ENCODE measurements at places on chromosomes 1 and 21. TPM values are rescaled to one million over a fixed set of nuclear protein-coding genes. Genes with fewer than 3 reads are reported as not detected.

Gene HAO2
- total RNA-seq, result not detected

Gene DNAI4
- 9.6 TPM for total RNA-seq

Gene SAMD11
- 73.8 TPM for total RNA-seq

Gene METTL13
- 21.4 TPM for total RNA-seq

- DNase-seq, result no peak
- H3K27me3 ChIP-seq, result no peaks in the 10 kb centered on the region
- peak overlapping the region; percentile 79 for H3K27ac ChIP-seq
- no peak overlapping the region for H3K4me3 ChIP-seq
- H3K36me3 ChIP-seq, result peaks cover 1% of the 10 kb centered on the region
Observed at GRCh38 chr1:63931468-63931867, 157.7 kb downstream of the ROR1 start.

DNA sequence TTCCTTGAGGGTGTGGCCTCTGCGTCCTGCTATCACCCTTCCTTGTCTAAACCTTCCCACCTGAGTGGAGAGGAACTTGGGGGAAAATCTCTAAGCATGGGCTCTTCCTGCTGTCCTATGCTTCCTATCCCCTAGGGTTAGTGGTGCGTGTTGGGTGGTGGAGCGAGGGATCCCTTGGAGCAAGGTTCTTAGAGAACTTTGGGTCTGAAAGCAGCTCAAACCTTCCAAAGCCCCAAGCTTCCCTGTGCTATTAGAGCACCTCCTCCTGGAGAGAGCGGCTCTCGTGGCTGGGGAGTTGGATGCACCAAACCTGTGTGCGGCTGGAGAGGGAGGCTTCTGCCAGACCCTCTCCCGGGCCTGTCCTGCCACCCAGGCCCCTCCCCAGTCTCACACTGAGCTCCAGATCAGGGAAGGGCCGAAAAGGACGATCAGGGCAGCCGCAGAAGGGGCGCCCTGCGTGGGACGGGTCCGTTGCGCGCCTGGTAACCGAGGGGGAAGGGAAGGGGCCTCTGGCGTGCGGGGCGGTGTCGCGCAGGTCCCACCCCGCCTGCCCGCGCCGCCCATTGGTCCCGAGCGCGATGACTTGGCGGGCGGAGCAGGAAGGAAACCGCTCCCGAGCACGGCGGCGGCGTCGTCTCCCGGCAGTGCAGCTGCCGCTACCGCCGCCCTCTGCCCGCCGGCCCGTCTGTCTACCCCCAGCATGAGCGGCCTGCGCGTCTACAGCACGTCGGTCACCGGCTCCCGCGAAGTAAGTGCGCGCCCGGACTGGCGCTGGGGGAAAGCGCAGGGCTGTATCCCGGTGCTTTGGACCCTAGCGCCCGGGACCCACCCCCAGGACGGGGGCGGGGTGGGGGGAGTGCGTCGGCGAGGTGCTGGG lies at the start of gene SH3BGRL3:
Gene SH3BGRL3 (plus strand): TSS at position 631 of the 877 bp plus-strand sequence. CDS start 70 bp downstream, at position 701.
- no peak for DNase-seq
- peak within 1 kb of the TSS; percentile 85 for H3K4me3 ChIP-seq
- H3K36me3 ChIP-seq, result peaks cover 7% of the 10 kb centered on the region
- H3K4me1 ChIP-seq, result peaks cover 90% of the 10 kb centered on the region
- H3K27ac ChIP-seq, result peak within 1 kb of the TSS; percentile 99

DNA sequence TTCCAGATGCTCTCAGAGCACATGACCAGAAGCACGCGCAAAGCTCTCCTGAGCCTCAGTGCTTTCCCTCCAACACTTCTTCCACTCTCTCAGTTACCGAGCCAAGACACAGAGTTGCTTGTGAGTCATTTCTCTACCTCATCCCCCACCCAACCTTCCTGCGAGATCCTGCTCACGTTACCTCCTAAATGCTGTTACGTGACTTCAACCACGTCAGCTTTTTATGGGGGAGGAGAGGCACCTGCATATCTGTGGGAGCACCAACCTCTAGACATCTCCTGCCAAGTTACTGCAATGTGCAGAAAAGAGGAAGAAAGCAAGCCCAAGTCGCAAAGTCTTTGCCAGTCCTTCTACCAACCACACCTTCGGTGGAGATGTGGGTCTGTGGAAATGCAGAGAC lies 27.2 kb upstream of the ERG start:
- no peak overlapping the region for H3K27ac ChIP-seq
- H3K27me3 ChIP-seq, result no peaks in the 10 kb centered on the region
- no peak for DNase-seq
- H3K36me3 ChIP-seq, result peaks cover 6% of the 10 kb centered on the region
- no peak overlapping the region for H3K4me3 ChIP-seq

DNA sequence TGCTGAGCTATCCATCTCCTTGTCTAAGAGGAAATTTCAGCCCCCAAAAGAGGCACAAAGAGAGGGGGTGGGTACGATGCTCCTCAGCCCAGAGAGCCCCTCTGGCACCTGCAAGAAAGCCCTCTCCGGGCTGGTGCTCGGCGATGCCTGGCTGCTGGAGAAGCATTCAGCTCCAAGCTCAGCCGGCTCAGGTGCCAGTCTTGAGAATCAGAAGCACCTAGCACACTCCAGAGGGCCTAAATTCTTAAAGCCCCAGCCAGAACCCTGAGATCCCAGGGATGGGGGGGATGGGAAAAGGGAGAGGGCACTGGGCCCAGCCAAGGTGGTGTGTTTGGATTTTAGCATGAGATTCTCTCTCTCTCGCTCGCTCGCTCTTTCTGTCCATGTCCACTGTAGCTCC lies 2.9 kb downstream of the GRIK3 start:
- no peak overlapping the region for H3K27ac ChIP-seq
- no peaks in the 10 kb centered on the region for H3K4me1 ChIP-seq
- H3K4me3 ChIP-seq, result no peak overlapping the region

DNA sequence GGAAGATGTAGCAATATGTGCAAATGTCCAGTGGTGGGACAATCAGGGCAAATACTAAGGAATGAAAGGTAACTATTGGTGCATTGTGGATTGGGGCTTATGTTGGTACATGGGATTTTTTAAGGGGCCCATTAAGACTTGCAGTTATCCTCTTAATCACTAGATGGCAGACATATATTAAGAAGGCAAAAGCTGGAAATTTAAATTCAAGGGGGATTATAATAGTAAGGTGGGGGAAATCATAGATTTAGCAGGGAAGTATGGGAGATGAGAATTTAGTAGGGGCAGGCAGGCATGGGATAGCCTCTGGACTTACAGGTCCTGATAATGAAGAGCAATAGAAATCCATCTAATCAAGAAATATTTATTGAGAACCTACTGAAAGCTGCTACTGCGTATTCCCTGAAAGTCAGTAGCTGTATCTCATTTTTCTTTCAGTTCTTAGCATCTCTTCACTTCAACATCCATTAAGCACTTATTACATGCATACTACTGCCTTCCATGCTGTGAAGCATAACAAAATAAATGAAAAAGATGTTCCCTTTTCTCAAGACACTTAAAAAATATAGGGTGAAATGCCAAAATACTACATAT lies 251.8 kb downstream of the CRB1 start:
- H3K4me3 ChIP-seq, result no peak overlapping the region
- H3K4me1 ChIP-seq, result no peaks in the 10 kb centered on the region
- DNase-seq, result no peak
- H3K27ac ChIP-seq, result no peak overlapping the region

Data from chondrocyte (in vitro differentiated cells).